RWPE1 (cell line): ENCODE measurements at places on chromosomes 6 and 20.
A peak's percentile ranks its signal among the peaks of the same experiment; 100 is the strongest.

GRCh38 chr6:131372535-131372934, 200.5 kb upstream of the ARG1 start:
- no peak for DNase-seq

GRCh38 chr6:34414999-34415858, 10.6 kb downstream of the RPS10 start:
- DNase-seq = peak; percentile 41

GRCh38 chr20:51756653-51757052, 11.5 kb downstream of the ATP9A start:
- DNase-seq = no peak

DNA sequence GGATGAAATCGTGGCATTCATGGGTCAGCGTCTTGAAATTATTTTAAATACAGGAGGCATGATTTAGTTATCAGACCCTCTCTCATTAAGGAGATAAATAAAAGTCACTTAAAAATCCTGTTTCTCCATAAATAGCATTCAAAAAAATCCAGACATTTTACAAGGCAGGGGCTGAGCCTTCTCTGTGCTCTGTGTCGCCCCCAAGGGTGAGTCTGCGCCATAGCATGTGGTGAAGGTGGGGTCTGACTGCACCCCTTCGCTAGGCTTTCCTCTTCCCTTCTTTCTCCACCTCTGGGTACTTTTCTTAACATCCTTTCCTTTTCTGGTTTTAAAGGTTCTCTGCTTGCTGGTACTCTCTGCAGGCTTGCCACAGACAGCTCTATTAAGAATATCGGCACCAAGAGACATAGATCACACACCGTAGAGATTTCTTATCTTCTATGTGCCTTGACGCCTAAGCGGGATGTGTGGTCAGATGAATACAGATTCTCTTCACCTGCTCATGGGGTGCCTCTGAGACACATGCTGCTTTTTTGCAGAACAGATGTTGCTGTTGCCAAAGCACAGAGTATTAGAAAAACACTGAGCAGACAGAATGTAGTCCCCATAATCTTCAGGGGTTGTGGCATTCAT, 20.1 kb upstream of the FAM209A start:
- DNase-seq = no peak

DNA sequence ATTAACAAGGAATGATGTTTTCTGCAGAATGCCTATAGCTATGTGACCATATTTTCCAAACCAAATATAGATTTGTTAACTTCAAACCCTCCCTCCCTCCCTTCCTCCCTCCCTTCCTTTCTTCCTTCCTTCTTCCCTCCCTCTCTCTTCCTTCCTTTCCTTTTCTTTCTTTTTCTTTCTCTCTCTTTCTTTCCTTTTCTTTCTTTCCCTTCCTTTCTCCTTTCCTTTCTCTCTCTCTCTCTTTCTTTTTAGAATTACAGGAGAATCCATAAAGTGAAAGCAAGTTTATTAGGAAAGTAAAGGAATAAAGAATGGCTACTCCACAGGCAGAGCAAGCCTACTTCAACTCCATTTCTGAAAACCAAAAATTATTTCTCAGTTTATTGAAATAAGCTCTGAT, 153.0 kb downstream of the AHI1 start:
- no peak for DNase-seq

DNA sequence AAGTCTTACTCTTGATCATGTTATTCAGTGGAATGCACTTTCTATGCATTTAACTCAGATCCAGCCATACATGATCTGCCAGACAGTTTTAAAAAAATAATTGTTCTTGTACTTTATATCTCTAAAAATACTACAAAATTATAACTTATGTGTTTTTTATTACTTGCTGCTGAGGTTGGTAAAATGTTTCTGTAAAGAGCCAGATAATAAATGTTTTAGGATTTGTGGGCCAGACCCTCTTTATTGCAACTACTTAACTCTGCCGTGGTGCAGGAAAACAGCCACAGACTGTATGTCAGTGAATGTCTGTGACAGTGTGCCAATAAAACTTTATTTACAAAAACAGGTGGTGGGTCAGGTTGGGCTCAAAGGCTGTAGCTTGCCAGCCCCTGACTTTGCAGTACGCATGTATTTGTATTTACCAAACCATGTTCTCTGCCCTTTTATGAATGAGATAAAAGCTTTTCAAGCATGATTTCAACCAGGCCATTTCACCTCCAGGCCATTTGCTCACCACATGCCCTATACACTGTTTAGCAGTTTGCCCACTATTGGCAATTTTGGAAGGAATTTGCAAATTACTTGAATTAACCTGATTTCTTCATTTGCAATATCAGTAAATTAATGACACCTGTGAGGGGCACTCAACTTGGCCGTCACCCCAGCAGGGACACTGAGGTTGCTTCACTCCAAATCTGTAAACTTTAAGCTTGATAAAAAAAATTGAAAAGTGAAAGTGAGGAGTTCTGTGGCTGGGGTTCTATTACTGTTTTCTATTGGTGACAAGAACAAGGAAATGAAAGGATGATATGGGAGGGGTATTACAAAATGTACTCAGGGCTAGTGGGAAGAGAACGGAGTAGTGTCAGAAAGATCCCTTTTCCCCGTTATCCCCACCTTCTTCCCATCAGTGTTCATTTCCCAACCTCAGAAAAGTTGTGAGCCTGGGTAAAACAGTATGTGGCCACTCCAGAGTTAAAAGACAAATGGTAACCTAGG, 133.4 kb downstream of the CEBPB start:
- DNase-seq = no peak

GRCh38 chr6:4162370-4162769, 27.0 kb upstream of the ECI2 start:
- DNase-seq = no peak

DNA sequence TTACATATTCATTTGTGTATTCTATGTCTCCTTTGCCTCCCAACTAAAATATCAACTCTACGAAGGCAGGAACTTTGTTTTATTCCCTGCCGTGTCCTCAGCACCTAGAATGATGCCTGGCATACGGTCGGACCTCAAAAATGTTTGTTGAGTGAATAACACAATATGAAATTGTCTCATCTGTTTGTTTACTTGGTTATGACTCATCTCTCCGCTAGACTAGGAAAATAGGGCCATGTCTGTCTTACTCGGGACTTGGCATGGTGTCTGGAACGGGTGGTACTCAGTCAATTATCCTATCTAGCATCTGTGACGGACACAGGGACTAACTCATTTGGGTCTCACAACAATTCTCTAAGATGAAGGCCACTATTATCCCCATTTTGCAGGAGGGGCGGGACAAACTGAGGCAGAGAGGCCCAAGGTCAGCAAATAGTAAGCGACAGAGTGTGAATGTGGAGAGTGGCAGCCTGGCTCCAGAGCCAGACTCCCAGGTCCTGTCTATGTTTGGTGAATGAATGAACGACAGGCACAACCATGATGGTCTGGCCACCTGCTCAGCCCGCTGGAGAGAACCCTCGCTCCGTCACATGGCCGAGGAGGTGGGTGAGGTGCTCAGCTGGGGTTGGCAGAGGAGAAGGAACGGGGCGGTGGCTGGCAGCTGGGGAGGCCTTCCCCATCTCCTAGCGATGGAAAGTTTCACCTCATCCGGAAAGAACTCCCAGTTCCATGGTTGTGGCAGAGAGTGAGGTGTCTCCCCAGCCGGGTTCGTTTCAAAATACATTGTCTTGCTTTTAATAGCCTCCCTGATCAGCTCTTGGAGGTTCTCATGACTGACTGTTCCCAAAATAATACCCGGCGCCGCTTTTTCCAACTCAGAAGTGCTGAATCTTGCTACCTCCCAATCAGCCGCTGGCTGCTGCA, 27.6 kb upstream of the NFATC2 start:
- peak; percentile 43 for DNase-seq

- no peak for DNase-seq
Observed at GRCh38 chr20:22679197-22679596, 94.8 kb upstream of the FOXA2 start.

DNA sequence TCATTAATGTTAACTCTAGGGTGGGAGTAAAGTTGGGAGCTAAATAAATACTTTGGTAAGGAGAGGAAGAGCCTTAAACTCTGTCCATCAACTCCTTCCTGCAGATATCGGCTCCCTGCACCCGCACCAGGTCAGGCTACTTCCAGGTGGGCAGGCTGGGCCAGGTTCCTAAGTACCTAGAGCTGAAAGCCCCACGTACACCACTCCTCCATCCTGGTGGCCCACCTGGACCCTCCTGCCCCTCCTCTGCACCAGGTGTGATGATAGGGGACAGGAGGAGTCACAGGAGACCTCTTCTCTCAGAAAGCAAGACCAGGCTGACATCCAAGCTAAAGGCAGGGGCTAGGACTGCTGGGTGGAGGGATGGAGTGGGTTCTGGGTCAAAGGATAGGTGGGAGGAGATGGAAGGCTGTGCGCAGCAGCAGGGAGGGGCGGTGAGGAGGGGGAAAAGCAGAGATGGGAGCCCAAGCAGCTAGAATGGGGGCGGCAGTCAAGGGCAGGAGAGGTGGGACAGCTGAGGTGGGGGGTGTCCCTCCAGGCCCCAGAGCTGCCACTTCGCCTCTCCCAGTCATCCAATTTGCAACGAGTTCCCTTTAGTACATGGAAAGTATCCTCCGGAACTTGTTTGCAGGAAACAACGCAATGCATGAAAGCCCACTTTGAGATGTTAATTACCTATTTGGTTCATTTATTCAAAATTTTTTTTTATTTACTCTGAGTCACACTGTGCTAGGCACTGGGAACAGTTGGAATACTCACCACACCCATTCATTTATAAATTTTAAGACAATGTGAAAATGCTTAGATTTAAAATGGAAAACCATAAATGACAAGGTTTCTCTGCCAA, 15.2 kb upstream of the TOX2 start:
- DNase-seq = no peak

DNA sequence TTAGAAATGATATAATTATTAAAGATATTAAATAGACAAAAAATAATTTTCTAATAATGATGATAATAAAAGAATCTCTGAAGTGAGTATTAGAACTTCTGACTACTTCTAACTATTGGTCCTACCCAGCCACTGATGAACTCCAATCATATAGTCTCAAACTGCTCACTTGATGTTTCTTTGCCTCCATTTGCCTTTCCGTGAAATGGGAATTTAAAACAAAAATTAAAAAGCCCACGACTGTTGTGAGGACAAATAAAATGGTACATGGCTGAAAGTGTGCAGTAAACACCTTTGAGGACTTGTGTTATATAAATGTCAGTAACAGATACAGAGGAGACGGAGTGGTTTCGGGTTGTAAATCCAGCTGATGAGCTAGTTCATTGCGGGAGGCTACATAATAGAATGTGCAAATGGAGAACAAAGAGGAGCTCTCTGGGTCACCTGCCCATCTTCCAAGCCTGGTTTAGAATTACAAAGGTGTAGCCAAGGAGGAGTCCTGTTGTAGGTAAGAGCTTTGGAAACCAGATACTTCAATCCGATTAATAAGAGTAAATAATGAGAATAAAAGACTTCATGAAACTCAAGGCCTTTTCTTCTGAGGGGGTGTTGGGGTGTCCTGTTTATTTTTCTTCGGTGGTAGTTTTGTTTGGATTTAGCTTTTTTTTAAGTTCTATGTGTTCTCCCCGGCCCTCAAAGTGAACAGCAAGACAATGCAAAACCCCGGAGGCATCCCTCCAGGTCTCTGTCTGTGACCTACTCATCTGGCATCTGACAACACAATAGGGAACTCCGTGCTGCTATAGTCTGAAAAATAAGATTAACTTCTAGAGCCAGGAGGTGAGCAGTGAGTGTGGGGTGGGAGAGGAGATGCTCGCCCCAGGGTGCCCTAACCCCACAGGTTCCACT, 4.4 kb upstream of the PXDC1 start:
- DNase-seq = no peak

DNA sequence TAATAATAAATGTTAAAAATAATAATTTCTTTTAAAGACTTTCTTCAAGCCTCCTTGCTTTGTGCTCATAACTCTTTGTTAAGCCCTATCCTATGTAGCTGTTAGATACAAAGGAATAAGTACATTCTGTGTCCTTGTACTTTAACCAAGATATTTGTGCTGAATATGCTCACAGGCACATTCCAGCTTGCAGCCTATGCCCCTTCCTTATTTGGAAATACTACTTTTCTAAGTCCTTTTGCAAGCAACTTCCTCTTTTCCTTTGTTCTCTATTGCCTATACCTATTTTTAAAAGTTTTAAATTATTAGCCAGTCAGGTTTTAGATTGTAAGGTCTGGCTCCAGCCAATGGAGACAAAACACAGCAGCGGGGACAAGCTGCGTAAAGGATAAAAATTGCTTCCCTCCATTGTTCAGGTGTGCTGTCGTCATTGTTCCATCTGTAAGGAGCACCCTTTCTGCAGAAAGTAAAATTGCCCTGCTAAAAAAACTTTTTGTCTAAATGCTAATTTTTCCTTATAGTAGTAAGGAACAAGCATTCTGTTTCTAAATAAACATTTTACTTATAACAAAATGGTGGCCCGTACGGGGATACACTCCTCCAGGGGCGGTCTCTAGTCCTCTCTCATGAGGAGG, 80.2 kb downstream of the SYTL3 start:
- DNase-seq = no peak

DNA sequence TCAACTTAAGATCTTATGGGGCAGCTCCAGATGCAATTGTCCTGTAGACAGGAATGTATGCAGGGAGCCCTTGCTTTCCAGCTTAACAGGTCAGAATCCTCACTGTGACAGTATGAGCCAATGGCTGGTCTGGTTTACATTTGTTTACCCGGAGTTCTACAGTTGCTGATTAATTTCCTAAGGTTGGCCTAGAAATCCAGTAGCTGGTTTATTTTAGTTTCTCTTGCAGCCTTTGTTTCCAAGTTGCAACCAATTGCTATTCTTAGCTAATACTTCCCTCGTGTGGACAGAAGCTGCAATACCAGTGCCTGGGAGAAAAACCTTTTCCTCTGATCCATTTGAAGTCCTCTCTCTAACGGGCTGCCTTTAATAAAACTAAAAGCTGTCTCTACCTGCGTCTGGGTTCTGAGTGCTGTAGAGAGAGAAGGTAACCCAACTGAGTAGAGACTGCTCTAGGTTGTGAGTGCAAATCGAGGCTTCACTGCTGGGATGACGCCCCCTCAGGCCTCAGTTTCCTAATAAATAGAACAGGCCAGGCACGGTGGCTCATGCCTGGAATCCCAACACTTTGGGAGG, 45.9 kb downstream of the ZNF217 start:
- peak; percentile 92 for DNase-seq

DNA sequence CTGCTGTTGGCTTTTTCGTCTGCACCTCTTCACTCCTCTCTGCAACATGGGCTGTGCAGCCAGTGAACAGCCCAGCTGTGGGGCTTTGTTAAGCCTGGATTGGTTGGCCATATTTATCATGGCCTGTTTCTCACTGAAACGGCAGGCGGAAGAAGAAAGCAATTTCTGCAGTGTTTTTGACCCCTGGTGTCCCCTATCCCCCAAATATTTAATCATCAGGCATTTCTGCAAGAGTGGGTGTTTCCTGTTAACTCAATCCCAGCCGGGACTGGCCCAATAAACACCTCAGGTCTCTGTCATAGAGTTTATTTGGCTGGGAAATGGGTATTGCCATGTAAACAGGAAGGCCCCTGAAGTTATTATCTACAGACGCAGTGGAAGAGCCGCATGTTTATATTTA, 174.8 kb upstream of the SUPT3H start:
- no peak for DNase-seq

GRCh38 chr6:16635810-16636602, 125.3 kb downstream of the ATXN1 start:
- peak; percentile 18 for DNase-seq

- DNase-seq = no peak
Observed at GRCh38 chr6:104639668-104640067, 220.1 kb downstream of the HACE1 start.
